Glutamatergic neuron (in vitro differentiated cells): ENCODE measurements at places on chromosomes 6 and 20.

- no peak overlapping the region for H3K4me3 ChIP-seq
- H3K4me1 ChIP-seq, result peaks cover 20% of the 10 kb centered on the region
- H3K27me3 ChIP-seq, result peaks cover 5% of the 10 kb centered on the region
- H3K36me3 ChIP-seq, result no peaks in the 10 kb centered on the region
Measured at GRCh38 chr6:85673198-85674139, 30.8 kb upstream of the SYNCRIP start.

DNA sequence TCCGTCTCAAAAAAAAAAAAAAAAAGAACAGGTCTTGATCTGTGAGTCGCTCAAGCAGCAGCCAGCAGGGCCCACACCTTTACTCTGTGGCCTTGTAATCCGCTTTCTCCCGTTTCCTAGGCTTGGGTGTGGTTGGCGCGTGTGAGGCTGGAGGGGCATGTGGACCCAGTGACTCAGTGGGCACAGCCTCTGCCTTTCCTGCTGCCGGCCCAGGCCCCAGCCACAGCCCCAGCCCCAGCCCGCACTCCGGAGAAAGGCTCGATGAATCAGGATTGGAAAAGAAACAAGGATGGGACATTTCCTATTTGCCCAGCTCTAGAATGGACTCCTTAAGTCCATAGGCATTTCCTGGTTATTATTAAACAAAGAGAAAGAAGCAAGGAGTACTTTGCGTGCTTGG lies 4.3 kb downstream of the BHLHE23 start:
- peaks cover 10% of the 10 kb centered on the region for H3K36me3 ChIP-seq
- H3K27me3 ChIP-seq, result peaks cover 13% of the 10 kb centered on the region
- H3K4me3 ChIP-seq, result peak overlapping the region; percentile 92
- DNase-seq, result no peak
- no peak overlapping the region for H3K27ac ChIP-seq

- H3K4me1 ChIP-seq, result peaks cover 18% of the 10 kb centered on the region
- no peak for DNase-seq
- peak overlapping the region; percentile 73 for H3K27ac ChIP-seq
- no peaks in the 10 kb centered on the region for H3K36me3 ChIP-seq
- peak overlapping the region; percentile 95 for H3K4me3 ChIP-seq
Measured at GRCh38 chr20:63895202-63895951, 451 bp downstream of the DNAJC5 start.

- peaks cover 6% of the 10 kb centered on the region for H3K36me3 ChIP-seq
- H3K27me3 ChIP-seq, result peaks cover 5% of the 10 kb centered on the region
- peaks cover 17% of the 10 kb centered on the region for H3K4me1 ChIP-seq
- no peak for DNase-seq
- no peak overlapping the region for H3K4me3 ChIP-seq
Measured at GRCh38 chr6:158911746-158912480, 88.1 kb downstream of the RSPH3 start.

GRCh38 chr6:46325561-46326530 lies 155.1 kb upstream of the ENPP5 start:
- H3K27me3 ChIP-seq, result no peaks in the 10 kb centered on the region
- H3K36me3 ChIP-seq, result no peaks in the 10 kb centered on the region
- peak; percentile 33 for DNase-seq
- peaks cover 18% of the 10 kb centered on the region for H3K4me1 ChIP-seq
- H3K4me3 ChIP-seq, result peak overlapping the region; percentile 5

GRCh38 chr6:141728330-141728729 lies 404.4 kb upstream of the GJE1 start:
- H3K27me3 ChIP-seq, result no peaks in the 10 kb centered on the region
- H3K27ac ChIP-seq, result no peak overlapping the region

GRCh38 chr20:51287628-51288413 lies 254.7 kb downstream of the NFATC2 start:
- no peak overlapping the region for H3K4me3 ChIP-seq
- H3K27me3 ChIP-seq, result no peaks in the 10 kb centered on the region
- no peak overlapping the region for H3K27ac ChIP-seq
- DNase-seq, result no peak
- no peaks in the 10 kb centered on the region for H3K4me1 ChIP-seq
- no peaks in the 10 kb centered on the region for H3K36me3 ChIP-seq

GRCh38 chr20:1816384-1817381 lies 78.5 kb upstream of the SIRPA start:
- peaks cover 17% of the 10 kb centered on the region for H3K27me3 ChIP-seq
- no peak overlapping the region for H3K27ac ChIP-seq
- no peak overlapping the region for H3K4me3 ChIP-seq
- H3K4me1 ChIP-seq, result no peaks in the 10 kb centered on the region
- DNase-seq, result no peak

- peaks cover 2% of the 10 kb centered on the region for H3K27me3 ChIP-seq
- no peak for DNase-seq
- peak overlapping the region; percentile 88 for H3K4me3 ChIP-seq
- H3K4me1 ChIP-seq, result peaks cover 2% of the 10 kb centered on the region
- H3K36me3 ChIP-seq, result no peaks in the 10 kb centered on the region
Measured at GRCh38 chr20:3846378-3846739, 275 bp upstream of the MAVS start.

DNA sequence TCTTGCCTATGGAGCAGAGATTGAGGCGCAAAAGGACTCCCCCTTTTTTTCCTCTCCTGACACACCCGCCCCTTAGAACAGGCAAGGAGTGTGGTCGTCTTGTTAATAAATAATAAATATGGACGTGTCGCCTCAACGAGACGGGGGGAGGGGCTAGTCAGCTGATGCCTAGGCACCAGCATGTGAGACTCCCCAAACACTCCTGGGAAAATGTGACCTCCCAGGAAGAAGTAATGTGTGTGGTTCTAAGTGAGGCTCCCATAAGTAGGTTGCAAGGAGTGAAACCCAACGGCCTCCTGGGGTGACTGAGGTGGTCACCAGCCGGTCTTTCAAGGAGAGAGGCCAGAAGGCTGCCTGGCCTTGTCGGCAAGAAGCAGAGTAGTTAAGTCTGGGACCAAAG lies 1.1 kb upstream of the FAXC start:
- peaks cover 5% of the 10 kb centered on the region for H3K27me3 ChIP-seq
- DNase-seq, result peak; percentile 28
- peak overlapping the region; percentile 80 for H3K4me3 ChIP-seq
- no peaks in the 10 kb centered on the region for H3K36me3 ChIP-seq
- no peak overlapping the region for H3K27ac ChIP-seq

GRCh38 chr6:14025160-14025559 lies 92.4 kb upstream of the CD83 start:
- no peak overlapping the region for H3K4me3 ChIP-seq
- H3K36me3 ChIP-seq, result peaks cover 4% of the 10 kb centered on the region
- no peak for DNase-seq
- peaks cover 2% of the 10 kb centered on the region for H3K27me3 ChIP-seq
- H3K27ac ChIP-seq, result no peak overlapping the region

DNA sequence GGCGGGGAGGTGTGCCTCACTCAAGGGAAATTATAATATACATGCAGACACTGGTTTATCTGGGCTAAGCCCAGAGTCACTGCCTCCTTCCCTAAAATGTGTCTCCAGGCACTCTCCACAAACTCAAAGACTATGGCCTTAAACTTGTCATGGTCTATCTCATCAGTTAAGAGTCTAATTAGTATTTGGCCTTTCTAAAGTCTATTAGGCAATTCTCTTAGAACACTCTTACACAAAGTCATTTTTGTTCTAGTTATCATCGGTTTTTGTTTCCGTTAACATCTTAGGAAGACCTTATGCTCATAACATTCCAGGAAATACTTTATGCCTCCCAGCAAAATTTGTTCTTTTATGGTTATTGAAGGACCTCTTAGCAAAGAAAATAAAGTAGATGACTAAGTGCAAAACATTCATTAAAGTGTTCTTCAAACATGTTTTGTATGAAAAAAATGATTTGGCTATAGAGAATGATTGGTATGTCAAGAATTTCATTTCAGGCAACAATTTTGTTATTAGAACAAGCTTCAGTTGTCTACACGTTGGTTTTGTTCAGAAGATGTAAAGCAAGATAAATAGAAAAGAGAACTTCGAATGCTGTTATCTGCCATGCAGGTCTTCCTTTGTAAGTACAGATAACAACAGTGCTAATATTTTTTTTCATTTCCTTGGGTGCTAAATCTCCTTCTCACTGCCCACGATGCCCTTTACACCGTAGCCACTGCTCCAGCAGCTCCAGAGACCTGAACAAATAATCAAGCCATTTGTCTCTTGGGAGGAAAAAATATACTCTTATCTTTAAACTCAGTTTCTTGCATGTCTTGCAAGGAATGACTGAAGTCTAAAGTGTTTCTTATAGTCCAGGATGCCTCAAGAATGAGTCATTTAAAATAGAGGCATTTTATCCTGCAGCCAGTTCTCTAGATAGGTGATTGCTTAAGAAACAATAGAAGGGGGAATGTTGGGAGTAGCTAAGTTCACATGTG lies 170.4 kb downstream of the HTR1B start:
- no peak overlapping the region for H3K27ac ChIP-seq
- H3K27me3 ChIP-seq, result no peaks in the 10 kb centered on the region
- no peak for DNase-seq
- no peaks in the 10 kb centered on the region for H3K36me3 ChIP-seq
- H3K4me1 ChIP-seq, result no peaks in the 10 kb centered on the region
